ENCODE measurements at places on chromosomes 3 and 15.
A peak's percentile ranks its signal among the peaks of the same experiment; 100 is the strongest.

GRCh38 chr15:65426216-65426853 is 3.6 kb upstream of the IGDCC4 start:
- no peak for DNase-seq

GRCh38 chr3:172065527-172065926 is 26.1 kb downstream of the FNDC3B start:
- peak; percentile 81 for DNase-seq

GRCh38 chr3:55097441-55097840 is 169.6 kb upstream of the LRTM1 start:
- DNase-seq = peak; percentile 10

GRCh38 chr3:197430934-197431333 is 124.8 kb downstream of the BDH1 start:
- DNase-seq = no peak

DNA sequence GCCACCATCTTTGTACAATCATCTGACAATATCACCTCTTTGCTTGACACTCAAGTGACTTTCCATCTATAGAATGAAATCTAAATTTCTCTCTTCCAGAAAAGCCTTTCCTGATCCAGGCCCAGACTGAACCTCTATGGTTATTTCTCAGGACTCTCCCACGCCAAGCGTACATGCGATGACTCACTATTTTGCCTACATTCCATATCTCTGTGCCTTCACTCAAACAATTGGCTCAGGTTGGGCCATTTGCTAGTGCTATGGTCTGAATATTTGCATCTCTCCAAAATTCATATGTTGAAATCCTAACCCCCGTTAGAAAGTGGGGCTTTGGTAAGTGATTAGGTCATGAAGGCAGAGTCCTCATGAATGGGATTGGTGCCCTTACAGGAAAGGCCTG is 43.9 kb downstream of the ST3GAL6 start:
- no peak for DNase-seq

- no peak for DNase-seq
These were observed 44.4 kb downstream of the COL6A5 start for GRCh38 chr3:130389743-130390478.

DNA sequence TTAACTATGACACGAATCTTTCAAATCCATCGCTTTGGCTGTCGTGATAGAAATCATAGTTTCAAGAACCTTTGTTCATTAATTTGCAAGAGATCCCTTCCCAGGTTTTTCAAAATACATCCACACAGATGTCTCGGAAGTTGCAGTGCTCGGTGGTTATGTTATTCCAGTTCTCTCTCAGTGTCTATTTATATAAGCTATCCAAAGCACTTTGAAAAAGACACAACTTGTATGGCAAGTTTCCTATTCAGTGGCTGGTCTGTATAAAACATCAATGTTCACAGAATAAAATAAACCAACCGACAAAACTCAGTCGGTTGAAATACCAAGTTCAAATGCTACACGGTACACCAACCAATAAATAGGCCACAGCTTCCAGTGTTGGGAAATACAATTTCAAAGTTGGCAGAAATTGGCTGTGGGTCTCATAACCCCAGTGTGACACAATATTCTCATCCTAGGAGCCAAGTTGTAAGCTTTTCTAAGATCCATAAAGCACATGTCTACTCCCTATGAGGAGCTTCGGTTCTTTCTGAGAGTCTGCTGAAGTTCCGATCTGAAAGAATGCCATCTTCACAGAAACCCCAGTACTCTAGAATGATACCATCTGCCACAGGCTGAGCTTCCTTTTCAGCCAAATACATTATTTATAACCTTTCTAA is 23.7 kb downstream of the SATB1 start:
- DNase-seq = no peak

Measured in muscle of arm (tissue), 14 donors.